Stimulated activated CD8-positive, alpha-beta memory T cell treated with anti-CD3 and anti-CD28 coated beads, Interleukin-15, amount 100 ng/mL, for 4 hours (primary cell): ENCODE measurements at places on chromosomes 1 and 21.

DNA sequence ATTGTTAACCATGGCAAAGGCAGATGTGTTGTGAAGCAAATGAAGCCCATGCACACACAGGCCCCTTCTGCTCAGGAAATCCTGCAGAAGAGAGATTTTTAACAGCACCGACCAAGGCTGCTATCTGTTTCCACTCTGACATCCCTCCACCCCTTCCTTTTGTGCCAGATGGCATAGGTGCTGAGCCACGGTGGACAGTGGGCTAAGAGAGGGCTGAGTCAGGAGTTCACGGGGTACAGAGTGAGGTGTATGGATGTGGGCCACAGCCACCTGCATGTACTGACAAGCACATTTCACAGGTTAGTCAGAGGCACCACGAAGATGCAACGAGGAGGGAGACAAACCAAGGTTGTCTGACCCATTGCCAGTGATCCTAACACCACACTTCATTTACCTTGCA, 9.5 kb downstream of the RSPH1 start:
- no peak for DNase-seq

DNA sequence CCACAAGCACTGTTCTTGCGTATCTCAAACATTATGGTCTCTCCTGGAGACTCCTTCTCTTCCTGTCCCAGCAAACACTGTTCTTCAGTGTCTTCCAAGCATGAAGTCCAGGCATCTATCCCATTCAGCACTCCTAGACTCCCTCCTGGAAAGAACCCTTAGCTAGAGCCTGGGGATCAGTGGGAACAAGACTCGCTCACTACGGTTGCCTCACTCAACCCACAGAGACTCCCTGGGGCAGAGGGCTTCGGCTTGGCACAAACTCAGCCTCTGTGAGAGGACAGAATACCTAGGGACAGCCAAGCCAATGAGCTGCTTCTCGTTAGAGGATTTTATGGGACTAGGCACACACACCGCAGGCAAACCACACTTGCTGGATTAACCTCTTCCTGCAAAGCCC, 86.5 kb upstream of the IPO9 start:
- DNase-seq = no peak

DNA sequence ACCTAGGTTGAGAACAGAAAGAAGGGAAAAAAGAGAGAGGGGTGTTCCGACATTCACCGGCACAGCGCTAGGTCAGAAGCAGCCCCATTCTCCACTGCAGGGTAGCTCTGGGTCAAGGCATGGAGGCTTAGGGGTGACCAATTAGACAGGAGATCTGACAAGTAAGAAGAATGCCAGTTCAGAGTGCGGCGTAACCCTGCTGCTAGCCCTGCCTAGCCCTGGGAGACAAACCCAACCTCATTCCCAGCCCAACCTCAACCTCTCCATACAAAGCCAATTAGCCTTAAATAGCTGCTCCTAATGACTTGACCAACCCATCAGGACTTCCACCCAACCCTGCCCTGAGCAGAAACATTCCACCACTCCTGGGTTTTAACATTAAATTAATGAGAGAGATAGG, 3.4 kb downstream of the PRELP start:
- no peak for DNase-seq

DNA sequence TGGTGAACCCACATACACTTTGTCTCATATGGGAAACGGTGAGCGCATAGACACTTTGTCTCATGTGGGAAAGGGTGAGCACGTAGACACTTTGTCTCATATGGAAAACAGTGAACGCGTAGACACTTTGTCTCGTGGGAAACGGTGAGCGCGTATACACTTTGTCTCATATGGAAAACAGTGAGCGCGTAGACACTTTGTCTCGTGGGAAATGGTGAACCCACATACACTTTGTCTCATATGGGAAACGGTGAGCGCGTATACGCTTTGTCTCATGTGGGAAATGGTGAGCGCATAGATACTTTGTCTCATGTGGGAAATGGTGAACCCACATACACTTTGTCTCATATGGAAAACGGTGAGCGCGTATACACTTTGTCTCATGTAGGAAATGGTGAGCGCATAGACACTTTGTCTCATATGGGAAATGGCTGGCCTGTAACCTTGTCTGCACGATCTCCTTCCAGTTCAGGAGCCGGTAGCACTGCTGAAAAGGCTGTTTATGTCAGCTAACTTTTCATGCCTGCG, 50.7 kb upstream of the TRAPPC10 start:
- no peak for DNase-seq

- DNase-seq = no peak
These were observed at the start of gene ARHGEF10L for GRCh38 chr1:17539477-17540254. Gene ARHGEF10L, plus strand, starts transcription at chr1:17539698. Its CDS starts 40,898 bp downstream, at chr1:17580596.

DNA sequence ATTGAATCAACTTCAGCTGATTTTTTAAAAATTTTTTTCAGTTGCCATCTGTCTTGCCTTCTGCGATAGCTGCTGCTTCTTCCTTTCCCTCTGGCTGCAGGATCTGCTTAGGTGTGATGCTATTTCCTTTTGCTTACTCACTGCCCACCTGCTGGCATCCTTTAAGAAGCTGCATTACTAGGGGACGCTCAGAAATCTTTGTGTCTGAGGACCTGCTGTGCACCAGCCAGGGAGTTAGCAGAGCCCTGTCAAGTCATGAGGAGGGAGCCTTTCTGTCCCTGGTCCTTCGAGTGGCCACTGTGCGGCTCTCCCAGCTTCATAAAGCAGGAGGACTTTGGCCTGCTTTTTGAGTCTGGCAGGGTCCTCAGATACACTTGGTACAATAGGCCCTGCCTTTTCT, 327.8 kb downstream of the USH2A start:
- no peak for DNase-seq

GRCh38 chr21:34086887-34087306, 13.5 kb downstream of the MRPS6 start:
- no peak for DNase-seq

DNA sequence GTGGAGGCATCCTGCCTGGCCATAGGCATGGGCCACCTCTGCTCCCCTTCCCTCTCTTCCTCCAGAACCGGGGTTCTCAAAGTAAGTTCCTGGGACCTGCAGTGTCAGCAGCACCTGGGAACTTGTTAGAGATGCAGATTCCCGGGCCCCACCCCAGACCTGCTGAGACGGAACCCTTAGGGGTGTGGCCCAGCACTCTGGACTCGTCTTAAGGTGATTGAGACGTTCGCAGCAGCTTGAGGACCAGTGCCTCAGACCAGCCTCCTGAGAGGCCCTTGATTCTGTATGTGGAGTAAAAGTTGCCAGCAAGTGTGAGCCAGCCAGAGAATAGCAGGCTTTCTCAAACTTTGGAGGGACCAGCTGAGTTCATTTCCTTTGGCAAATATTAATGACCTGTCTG, 14.2 kb downstream of the COQ8A start:
- no peak for DNase-seq

DNA sequence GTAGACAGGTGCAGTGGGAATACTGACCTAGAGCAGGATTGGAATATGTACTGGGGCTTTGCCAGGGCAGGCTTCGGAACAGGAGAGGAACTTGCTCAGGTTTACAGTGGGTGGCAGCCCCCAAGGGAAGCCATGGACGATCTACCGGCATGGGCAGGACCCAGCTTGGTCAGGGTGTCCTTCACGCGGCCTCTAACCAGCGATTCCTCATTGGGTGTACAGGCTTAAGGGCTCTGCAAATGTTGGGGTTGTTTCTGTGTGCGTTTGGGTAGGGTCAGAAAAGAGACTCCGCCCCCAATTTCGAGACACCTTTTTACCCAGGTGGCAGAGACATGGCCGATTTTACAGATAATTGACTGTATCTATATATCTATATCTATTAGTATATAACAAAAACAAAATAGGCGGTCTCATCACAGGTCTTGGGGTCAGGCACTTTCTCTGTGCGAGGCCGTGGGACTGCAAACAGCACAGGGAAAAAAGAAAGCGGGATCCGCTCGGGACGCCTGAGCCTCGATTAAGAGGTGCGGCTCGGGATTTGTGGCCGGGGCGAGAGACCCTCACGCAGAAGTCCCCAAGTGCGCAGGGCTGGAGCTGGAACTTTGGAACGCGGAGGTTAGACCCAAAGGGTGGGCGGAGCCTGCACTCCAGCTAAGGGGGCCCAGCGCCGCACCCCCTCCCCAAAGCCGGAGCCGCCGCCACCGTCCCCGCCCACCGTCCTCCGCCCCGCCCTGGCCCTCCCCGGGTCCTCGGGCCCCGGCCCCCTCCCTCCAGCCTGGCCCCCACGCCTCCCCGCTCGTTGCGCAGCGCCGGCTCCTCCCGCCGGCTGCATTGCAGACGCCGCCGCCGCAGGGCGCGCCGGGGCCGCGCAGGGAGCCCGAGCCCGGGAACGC, 67.5 kb upstream of the VAMP3 start:
- DNase-seq = no peak

DNA sequence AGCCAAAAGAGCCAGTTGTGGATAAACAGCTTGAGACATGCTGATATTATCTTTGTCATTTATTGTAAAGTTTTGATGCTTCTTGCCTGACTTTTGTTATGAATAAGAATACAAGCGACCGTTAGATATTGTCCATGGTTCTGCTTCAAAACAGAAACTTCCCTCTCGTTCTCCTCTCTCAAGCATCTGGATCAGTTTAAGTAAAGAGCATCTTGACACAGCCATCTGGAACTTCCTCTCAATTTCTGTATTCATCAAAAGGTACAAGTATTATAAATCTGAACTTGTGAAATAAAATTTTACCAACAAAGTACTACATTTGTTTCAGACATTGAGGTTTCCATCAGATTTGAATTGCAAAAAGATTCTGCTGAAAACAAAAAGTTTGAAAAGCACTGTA, 36.4 kb upstream of the CLDN14 start:
- DNase-seq = no peak

DNA sequence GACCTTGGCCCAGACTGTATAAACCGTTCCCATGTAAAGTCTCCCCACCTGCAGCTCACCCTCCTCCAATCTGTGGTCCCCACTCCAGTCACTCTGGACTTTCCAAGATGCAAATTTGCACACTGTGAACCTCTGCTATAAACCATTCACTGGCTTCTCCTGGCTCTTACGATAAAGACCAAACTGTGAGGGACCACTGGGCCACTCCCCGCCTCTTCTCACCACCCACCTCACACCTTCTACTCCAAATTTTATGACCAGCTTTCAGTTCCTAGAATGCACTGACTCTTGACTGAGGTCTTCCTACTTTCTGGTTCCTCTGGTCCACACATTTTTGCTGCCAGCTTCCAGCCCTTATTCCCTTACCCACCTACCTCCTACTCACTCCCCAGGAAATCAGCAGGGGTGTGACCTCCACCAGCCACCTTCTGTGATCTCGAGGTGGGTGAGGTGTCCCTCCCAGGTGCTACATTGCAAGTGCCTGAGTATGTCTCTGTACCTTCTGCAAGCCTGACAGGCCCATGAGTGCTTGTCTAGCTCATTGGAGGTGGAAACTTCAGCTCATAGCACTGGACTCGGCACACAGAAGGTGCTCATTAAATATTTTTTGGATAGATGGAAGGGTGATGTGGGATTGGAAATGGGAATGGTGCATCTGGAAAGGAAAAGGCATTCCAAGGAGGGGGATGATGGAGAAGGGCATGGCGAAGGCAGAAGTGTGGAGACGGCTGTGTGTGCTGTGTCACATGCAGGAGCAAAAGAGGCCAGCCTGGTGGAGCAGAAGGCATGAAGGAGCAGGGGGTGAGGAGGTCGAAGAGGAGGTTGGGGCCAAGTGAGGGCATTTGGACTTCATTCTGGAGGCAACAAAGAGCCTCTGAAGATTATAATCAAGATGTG, 15.6 kb upstream of the CSF1 start:
- no peak for DNase-seq

DNA sequence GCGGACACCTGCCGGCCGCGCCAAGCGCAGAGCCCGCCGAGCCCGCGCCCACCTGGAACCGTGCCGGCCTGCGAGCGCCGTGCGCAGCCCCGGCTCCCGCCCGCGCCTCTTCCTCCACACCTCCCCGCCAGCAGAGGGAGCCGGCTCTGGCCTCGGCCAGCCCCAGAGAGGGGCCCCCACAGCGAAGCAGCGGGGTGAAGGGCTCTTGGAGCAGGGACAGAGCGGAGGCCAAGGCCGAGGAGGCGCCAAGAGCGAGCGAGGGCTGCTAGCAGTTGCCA, 50.1 kb upstream of the KRTAP19-8 start:
- no peak for DNase-seq

- DNase-seq = no peak
These were observed 161.8 kb downstream of the PGBD5 start for GRCh38 chr1:230264342-230264741.

- no peak for DNase-seq
These were observed 9.2 kb downstream of the C1orf198 start for GRCh38 chr1:230858918-230859729.

DNA sequence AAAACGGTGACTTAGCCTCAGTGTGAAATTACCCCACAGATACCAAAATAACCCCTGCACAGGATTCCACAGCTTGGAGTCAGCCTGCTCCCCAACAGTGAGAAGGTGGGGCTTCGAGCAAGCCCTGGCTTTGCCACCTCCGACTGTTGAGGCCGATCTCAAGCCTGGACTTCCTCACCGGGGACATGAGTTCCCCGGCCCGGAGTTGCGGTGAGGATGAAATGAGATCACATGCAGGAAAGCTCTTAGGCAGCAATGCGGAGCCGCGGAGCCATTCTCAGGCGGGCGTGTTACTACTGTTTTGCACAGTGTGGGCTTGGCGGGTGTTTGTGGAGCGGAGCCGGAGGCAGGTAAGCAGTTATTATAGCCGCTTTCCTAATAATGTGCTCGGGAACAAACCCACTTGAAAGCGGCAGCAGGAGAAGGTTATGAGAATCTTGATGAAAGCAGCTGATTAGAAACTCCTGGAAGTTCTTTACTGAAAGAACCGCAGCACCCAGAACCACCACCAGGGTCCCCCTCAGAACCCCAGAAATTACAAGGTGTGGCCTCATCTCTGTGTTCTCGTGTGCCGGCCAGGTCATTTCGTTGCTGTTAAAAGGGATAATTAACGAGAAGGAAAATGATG, 3.9 kb upstream of the CLSTN1 start:
- DNase-seq = no peak

DNA sequence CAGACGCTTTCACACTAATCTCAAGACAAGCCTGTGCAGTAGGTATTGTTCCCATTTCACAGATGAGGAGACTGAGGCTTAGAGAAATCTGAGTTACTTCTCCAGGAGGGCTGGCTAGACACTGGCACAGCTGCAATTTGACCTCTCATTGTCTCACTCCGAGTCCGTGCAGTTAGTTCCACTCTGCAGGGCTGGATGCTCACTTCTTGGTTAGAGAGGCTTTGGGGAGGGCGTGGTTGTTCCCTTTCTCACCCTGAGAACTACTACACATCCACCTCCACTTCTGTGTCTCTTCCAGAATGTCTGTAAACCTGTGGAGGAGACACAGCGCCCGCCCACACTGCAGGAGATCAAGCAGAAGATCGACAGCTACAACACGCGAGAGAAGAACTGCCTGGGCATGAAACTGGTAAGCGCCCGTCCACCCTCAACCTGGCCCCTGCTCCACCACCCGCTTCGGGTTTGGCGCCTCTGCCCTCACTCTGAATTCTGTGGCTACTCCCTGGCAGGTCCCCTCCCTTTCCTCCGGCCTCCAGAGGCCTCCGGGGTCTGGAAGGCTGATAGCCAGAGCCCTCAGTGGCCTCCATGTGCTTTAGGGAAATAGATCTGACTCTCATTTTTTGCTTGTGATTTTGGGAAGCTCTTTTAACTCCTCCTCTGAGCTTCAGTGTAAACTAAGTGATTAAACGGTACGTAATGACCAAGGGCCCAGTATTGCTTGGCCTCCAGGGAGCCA, 29.1 kb downstream of the EIF2D start:
- no peak for DNase-seq
